ENCODE measurements at places on chromosomes 3 and 15. TPM values are rescaled to one million over a fixed set of nuclear protein-coding genes. Genes with fewer than 3 reads are reported as not detected.

SOX2 gene
- total RNA-seq: 584 TPM

DUOXA1 gene
- total RNA-seq: not detected

CYP8B1 gene
- total RNA-seq: not detected

HGD gene
- total RNA-seq: 0.28 TPM

CPN2 gene
- not detected for total RNA-seq

PLSCR2 gene
- not detected for total RNA-seq

CLRN1 gene
- total RNA-seq: not detected
